ENCODE measurements at places on chromosomes 7 and 10. TPM values are rescaled to one million over a fixed set of nuclear protein-coding genes. Genes with fewer than 3 reads are reported as not detected.

GRCh38 chr7:141619745-141620144 is 68.5 kb downstream of the AGK start:
- no peak for DNase-seq

The CPVL gene
- 57.8 TPM for polyA plus RNA-seq

- no peak for DNase-seq
Measured at GRCh38 chr7:156568258-156568657, 72.3 kb upstream of the RNF32 start.

DNA sequence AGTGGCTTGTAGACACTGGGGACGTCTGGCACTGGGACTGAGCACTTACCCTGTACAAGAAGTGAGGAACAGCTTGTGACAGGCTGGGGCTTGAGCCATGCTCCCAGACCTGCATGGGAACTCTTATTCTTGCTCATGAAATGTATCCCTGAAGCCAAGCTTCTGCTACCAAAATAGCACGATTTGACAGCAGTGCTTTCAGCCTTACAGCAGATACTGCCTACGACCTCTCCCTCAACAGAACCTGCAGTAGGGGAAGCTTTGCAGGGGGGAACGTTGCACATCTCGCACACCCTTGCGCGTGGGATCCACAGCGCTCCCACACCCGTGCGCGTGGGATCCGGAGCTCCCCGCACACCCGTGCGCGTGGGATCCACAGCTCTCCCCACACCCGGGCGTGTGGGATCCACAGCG is 88.0 kb downstream of the CREM start:
- DNase-seq, result no peak

- no peak for DNase-seq
Measured at GRCh38 chr7:96322373-96322695, 436 bp upstream of the SLC25A13 start.

DNA sequence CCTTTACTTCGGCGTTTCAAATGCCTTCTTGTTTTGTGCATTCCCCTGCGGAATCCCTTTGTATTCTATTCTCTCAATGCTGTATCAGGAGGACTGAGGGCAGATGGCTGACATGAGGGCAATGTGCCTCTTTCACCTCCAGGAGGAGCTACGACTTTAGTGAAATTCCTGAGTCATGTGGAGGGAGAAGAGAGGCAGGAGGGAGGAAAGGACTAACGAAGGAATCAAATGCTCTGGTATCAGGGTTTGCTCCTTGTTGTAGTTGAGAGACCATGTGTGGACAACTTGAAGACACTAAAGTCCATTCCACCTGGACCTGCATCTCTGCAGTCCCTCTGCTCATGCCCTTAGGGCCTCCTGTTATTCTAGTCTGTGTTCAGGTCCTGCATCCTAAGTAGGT is 40.2 kb upstream of the PRSS58 start:
- DNase-seq, result no peak

- no peak for DNase-seq
Measured at GRCh38 chr7:102024005-102024768, 206.8 kb downstream of the CUX1 start.

The TUBB8 gene
- polyA plus RNA-seq, result 1.1 TPM

DNA sequence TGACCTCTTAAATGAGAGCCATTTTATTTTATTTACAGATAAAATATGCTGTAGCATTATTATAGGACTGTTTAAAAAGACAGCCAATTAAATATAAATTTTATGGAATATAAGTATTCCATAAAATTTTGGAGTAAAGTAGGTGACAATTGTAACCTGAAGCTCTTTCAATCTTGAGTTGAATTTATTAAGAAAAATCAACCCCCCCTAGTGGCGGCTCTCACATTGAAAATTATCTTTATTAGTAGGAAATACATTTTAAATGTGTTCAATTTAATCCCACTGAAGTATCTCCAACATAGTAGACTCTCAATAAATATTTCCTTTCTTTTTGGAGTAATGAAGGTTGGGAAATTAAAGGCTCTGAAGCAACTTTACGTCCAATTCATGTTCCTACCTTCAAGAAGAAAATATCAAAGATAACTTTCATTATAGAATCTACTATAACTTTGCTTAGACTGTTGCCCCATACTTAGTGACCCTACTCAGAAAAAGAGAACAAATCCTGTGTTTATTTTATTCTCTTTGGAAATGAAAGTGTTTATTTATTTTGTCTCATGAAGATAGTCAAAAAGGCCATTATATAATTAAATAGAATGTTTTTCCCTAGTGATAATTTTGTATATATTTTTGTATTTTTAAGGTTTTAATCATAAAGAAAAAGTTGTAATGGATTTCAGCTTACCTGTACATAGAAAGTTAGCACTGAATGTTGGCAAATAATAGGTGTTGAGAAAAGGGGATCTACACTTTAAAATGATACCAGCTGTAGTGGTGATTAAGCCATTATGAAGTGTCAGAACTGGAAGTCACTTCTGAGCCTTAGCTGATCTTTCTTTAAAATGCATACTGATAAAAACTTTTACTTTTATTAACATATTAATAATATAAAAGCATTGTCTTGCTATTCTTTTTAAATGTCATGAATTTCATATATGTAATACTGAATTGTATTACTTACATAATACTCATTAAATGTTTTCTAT is 3.3 kb downstream of the AHR start:
- DNase-seq, result no peak

GRCh38 chr7:71752171-71752935 is 620.4 kb downstream of the GALNT17 start:
- DNase-seq, result peak; percentile 53

DNA sequence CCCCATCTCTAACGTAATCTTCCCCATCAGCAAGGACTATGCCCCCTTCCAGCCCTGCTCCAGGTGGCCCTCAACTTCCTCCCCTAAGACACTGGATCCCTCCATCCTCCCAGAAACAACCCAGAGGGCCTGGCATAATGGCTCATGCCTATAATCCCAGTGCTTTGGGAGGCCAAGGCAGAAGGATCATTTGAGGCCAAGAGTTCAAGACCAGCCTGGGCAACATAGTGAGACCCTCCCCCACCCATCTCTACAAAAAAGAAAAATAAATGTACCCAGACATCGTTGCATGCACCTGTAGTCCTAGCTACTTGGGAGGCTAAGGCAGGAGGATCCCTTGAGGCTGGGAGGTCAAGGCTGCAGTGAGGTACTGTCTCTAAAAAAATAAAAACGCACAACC is 42.6 kb downstream of the TMEM130 start:
- no peak for DNase-seq

GRCh38 chr10:131772441-131772840 is 128.4 kb upstream of the PPP2R2D start:
- DNase-seq, result no peak

DNA sequence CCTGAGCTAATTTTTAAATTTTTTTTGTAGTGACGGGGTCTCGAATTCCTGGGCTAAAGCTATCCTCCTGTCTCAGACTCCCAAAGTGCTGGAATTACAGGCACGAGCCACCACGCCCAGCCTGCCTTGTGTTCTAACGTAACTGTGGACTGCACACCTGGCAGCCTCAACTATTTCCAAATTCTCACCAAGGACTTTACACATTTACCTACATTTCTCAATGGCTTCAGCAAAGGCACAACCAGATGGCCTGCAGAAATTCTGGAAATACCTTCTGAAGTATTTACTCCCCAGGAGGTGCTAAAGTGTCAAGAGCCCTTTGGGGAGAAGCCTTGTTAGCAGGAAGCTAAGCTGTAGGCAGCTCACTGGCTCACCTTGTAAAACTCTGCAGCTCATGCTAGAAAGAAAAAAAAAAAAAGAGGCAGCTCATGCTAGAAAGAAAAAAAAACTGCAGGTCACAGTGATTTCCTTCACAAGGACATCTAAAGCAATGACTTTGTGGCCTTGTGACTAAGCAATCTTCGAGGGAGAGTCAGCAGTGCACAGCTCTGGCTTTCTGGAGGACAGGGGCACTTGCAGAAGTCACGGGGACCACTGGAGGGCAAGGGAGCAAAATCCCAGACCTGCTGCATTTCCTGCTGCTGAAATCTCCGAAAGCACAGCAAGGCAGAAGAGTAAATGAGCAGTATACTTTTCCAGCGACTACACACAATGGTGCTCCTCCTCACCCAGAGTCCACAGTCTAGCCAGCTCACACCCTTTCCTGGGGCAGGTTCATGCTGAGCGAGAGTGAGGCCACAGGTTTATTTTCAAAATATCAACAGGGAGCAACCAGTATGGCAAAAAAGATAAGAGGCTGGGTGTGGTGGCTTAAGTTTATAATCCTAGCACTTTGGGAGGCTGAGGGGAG is 40.4 kb downstream of the BAIAP2L1 start:
- no peak for DNase-seq

The IDI2 gene
- polyA plus RNA-seq, result not detected

The ZNF107 gene
- 13.8 TPM for polyA plus RNA-seq

GRCh38 chr10:58424176-58424575 is 39.0 kb downstream of the TFAM start:
- no peak for DNase-seq

DNA sequence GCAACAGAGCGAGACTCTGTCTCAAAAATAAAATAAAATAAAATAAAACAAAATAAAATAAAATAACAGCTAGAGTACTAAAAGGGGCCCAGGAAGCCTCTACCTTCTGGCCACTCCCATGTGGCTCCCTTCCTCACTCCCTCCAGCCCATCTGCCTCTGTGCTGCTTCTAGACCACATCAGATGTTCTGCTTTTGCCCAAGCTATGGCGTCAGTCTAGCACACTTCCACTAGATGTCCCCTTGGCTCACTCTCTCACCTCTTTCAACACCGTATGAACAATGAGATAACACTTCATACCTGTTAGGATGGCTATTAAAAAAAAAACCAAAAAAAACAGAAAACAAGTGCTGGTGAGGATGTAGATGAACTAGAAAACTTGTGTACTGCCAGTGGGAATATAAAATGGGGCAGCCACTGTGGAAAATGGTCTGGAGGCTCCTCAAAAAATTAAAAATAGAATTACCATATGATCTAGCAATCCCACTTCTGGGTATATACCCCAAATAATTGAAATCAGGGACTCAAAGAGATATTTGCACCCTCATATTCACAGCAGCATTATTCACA is 132.3 kb downstream of the ARHGAP22 start:
- DNase-seq, result no peak

The MYO1G gene
- 0.53 TPM for polyA plus RNA-seq

DNA sequence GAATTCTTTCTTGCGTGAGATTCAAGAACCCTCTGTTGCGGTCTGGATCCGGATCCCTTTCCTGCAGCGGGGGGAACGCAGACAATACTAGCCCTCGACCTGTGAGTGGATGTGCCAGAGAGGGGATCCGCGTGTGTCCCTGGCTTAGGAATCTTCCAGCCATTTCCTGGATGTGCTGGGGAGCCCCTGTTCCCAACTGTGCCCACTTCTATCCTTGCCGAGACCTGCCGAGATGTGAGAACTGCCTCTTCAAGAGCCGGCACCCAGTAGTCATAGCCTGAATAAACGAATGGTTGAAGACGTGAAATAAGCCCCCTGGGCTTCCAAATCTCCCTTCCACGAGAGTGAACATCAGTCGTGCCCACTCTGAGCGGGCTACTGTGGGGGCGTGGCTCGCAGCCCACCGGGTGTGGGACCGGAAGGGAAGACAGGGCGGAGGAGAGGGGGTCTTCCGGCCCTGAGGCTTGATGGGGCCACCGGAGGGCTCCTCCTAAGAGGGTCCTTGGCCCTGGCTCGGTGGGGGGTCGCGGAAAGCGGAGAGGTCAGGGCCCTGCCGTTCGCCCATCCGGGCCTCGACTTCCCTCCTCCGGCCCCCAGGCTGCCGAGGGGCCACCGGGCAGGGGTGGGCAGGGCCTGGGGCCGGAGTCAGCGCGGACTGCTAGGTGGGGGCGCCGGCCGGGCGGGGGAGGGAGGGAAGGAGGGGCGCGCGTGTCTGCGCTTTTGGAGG is 1.3 kb upstream of the CCDC136 start:
- peak; percentile 25 for DNase-seq

DNA sequence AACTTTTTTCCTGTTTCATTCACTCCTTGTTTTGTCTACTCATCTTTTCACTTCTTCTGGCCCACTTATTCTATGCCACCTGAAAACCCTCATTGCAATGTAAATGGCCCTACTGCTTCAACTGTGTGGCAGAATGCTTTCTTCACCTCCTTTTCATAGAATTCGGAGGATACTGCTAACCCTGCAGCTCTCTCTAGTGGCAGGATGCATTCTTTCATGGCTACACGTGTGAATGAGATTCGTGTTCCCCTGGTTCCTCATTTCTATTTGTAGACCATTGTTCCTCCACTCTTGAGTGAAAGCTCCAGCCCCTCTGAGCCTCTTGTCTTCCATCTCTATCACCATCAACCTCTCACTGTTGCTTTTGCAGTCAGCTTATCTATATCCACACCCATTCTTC is 20.9 kb upstream of the CYP26C1 start:
- no peak for DNase-seq

DNA sequence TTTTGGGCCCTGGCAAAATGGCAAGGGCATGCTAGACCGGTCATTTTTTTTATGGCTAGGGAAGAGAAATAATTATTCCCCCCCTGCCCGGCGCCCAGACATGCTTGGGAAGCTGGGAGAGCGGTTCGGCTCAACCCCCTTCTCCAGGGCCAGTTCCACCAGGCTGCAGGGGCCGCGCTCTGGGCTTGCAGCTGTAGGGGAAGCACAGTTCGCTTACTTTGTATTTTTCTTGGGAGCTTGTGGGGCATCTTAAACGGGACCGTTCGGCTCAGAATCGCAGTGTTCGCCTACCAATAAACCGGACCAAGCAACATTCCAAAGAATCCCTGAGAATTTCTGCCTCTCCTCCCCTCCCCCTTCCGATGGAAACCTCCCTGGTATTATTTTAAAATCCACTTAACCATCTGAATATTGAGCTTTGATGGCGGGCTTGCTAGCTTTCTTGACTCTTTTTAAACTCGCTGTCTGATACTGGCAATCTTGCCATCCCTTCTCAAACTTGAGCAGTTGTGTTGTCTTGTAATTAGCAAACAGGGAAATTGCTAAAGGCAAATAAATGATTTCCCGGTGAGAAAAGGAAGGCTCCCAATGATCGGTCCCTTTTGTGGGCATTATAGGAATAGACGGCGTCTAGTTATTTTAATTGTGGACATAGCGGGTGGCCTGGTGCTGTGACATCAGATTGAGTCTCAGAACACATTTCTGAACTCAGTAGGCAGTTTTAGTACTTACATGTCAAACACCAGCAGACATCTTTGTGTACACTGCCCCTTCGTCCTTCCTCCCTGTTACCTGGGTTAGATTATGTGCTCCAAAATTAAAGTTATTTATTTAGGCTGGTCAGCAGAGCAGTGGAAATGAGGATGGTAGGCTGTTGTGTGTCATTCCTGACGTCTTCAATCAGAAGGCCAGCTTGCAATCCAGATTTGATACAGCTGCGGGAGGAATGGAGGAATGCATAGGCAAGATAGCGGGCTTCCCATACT is 3.4 kb downstream of the TCF7L2 start:
- DNase-seq, result peak; percentile 34

- DNase-seq, result no peak
Measured at GRCh38 chr7:51318001-51318400, 1.4 kb upstream of the COBL start.

- DNase-seq, result no peak
Measured at GRCh38 chr10:14855453-14855852, 17.3 kb downstream of the HSPA14 start.

DNA sequence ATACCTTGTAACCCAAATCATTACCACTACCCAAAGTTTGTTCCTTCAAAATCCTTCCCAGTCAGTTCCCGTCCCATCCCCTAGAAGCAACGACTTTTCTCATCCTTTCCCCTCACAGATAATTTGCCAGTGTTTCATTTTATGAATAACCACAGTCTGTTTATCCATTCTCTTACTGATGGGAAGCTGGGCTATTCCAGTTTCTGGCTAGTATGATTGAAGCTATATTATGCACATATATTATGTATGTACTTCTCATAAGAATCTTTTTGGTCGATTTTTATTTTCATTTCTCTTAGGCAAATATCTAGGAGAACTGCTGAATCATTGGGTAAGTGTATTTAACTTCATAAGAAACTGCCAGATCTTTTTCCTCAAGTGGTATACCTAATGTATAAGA is 114.6 kb downstream of the ZNF438 start:
- DNase-seq, result no peak
